ENCODE measurements at places on chromosomes 16 and 17.

DNA sequence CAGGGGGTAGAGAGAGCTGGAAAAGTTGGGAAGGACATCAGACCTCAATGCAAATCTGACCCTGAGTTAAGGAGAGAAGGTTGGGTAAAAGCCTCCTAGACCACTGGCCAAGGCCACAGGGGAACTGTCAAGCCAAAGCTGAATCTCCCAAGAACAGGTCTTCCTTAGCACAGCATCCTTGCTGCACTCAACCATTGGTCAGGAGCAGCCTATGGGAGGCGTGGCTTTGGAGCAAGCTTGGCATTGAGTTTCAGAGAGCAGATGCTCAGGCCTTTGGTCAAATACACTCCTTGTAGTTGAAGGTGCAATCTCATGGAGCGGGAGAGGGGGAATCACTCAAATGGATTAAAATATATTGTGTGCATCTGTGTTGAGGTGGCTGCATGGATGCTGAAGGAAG lies 21.8 kb downstream of the SOX9 start:
- DNase-seq = no peak
- no peaks in the 10 kb centered on the region for H3K36me3 ChIP-seq
- no peak overlapping the region for H3K4me3 ChIP-seq
- H3K4me1 ChIP-seq = peaks cover 3% of the 10 kb centered on the region
- no peaks in the 10 kb centered on the region for H3K27me3 ChIP-seq

GRCh38 chr17:57418463-57419246 lies 162.3 kb downstream of the MSI2 start:
- no peak overlapping the region for H3K27ac ChIP-seq
- H3K27me3 ChIP-seq = no peaks in the 10 kb centered on the region
- no peaks in the 10 kb centered on the region for H3K36me3 ChIP-seq
- H3K4me3 ChIP-seq = no peak overlapping the region
- DNase-seq = no peak

- H3K4me3 ChIP-seq = no peak overlapping the region
- no peak overlapping the region for H3K27ac ChIP-seq
- H3K4me1 ChIP-seq = no peaks in the 10 kb centered on the region
- H3K36me3 ChIP-seq = no peaks in the 10 kb centered on the region
Observed at GRCh38 chr16:12390074-12390605, 413.5 kb downstream of the CPPED1 start.

DNA sequence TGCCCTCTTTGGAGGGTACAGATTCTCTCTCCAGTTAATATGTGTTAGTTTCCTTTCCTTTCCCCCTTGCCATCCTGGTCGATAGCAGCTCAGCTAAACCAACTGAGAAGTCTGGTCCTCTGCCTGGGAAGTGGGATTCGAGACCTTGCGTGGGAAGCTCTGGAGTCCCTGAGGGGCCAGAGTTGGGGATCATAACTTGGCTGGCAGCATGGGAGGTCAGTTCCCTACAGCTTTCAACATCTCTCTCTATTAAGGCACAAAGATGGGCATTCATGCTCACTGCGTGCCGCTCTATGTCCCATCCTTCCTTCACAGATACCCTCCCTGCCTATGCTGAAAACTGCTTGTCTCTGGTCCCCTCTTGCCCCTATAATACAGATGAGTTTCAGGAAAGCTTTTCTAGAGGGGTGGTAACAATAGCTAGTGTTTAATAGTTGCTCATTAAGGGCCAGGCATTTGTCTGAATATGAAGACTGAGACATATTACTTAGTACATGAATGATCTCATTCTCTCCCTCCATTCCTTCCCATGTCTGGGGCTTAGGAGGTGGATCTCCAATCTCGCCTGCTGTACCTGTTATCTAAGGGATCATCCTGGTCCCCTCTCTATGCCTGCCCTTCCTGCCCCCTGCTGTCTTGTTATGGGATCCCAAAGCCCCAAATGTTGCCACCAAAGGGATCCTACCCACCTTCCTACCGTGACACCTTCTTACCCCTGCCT lies 10.8 kb downstream of the THRA start:
- H3K27me3 ChIP-seq = no peaks in the 10 kb centered on the region
- DNase-seq = no peak
- no peak overlapping the region for H3K4me3 ChIP-seq
- H3K4me1 ChIP-seq = peaks cover 47% of the 10 kb centered on the region

- no peak overlapping the region for H3K4me3 ChIP-seq
- no peaks in the 10 kb centered on the region for H3K36me3 ChIP-seq
- no peak for DNase-seq
Observed at GRCh38 chr17:71710816-71711215, 410.0 kb upstream of the SOX9 start.

DNA sequence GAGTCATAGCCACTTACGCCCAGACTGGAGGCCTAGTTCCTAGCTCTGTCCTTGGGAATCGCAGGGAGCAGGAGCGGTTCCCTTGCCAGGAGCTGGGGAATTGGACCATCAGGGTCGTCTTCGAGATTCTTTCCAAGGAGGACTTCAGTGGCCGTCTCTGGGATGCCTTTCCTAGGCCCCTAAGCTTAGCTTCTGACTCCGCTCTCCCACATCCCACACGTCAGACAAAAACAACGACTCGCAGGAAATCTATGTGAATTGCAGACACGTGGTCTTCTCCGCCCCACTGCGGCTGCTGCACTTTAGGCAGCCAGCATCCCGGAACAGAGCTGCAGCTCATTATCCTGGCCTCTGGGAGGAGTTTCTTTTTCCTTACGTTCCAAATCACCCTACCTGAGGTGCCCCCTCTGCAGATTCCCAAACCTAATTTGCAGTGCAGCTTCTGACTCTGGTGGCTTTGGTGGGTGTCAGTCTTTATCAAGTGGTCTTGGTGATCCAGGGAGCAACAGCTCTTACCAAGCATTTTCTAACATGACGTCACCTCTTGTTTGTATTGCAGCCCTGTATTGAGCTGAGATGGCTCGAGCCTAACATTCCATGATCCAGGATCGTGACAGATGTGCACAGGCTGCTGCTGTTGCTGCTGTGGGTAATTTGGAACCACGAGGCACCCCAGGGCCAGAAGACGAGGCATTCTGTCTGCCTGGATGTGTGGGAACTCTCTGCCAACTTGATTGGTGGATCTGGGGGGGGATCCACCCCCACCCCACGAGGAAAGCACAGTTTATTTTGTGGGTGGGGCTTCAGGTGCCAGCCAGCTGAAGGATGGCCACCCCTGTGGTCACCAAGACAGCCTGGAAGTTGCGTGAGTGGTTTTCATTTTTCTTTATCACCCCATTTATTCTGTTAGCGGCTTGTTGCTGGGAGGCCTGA lies 1.1 kb downstream of the KATNB1 start:
- H3K4me3 ChIP-seq = peak overlapping the region; percentile 87
- H3K27me3 ChIP-seq = no peaks in the 10 kb centered on the region
- DNase-seq = no peak
- peaks cover 4% of the 10 kb centered on the region for H3K4me1 ChIP-seq
- H3K36me3 ChIP-seq = no peaks in the 10 kb centered on the region

DNA sequence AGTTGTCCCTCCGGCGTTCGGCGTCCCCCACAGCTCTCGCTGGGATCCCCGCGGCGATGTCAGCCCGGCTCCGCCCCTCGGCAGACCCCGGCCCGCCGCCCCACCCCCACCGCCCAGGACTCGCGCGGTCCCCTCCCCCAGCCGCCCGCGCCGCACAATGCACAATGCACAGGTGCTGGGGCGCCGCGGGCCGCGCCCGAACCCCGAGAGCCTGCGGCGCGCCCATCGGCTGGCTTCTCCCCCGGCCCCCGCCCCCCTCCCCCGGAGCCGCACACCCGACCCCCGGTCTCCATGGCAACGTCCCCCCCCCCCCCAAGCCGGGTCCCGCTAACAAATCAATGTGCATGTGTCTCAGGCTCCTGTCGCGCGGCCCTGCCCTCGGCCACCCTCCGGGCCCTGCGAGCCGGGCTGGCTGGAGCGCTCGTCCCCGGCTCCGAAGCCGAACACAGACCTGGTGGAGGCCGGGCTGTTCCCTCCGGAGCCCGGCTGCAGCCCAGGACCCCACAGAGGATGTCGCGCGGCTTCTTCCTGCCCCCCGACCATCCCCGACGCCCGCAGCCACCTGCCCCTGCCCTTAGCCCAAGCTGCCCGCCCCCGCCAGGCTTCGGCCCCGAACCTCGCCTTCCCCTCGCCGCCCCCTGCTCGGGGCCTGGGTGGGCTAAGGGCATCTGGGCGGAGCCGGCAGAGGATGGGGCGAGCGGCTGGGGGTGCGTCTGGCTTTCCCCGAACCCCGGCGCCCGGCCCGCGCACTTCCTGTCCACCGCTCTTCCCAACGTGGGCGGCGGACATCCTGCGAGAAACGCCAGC lies 818 bp upstream of the CBX8 start:
- no peak overlapping the region for H3K27ac ChIP-seq
- peaks cover 42% of the 10 kb centered on the region for H3K4me1 ChIP-seq
- H3K36me3 ChIP-seq = peaks cover 12% of the 10 kb centered on the region
- H3K27me3 ChIP-seq = peaks cover 81% of the 10 kb centered on the region
- no peak for DNase-seq

GRCh38 chr17:62580947-62581346 lies 46.5 kb upstream of the MRC2 start:
- H3K4me1 ChIP-seq = no peaks in the 10 kb centered on the region
- H3K36me3 ChIP-seq = peaks cover 7% of the 10 kb centered on the region
- H3K27ac ChIP-seq = no peak overlapping the region
- no peak for DNase-seq

- H3K4me3 ChIP-seq = no peak overlapping the region
- DNase-seq = no peak
- no peaks in the 10 kb centered on the region for H3K36me3 ChIP-seq
- peaks cover 3% of the 10 kb centered on the region for H3K4me1 ChIP-seq
- no peak overlapping the region for H3K27ac ChIP-seq
Observed at GRCh38 chr17:48175692-48176470, 68.3 kb downstream of the SNX11 start.

DNA sequence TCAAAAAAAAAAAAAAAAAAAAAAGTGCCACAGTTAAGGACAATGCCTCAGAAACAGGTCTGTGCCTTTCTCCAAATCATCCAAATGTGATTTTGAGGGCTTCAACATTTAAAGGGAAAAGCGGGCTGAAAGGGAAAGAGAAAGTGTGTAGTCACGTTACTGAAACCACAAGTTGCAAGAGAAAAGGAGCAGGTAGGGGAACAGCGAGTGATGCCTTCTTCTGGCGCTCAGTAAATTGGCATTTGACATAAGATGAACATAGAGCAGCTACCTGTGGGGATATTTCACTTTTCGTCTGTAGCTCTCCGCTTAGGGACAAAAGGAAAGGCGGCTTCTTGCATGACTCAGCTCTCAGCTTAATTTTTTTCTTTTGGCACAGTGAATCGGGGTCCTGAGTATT lies 11.1 kb downstream of the CMTM2 start:
- H3K4me1 ChIP-seq = no peaks in the 10 kb centered on the region
- DNase-seq = no peak
- no peaks in the 10 kb centered on the region for H3K36me3 ChIP-seq
- H3K4me3 ChIP-seq = no peak overlapping the region

DNA sequence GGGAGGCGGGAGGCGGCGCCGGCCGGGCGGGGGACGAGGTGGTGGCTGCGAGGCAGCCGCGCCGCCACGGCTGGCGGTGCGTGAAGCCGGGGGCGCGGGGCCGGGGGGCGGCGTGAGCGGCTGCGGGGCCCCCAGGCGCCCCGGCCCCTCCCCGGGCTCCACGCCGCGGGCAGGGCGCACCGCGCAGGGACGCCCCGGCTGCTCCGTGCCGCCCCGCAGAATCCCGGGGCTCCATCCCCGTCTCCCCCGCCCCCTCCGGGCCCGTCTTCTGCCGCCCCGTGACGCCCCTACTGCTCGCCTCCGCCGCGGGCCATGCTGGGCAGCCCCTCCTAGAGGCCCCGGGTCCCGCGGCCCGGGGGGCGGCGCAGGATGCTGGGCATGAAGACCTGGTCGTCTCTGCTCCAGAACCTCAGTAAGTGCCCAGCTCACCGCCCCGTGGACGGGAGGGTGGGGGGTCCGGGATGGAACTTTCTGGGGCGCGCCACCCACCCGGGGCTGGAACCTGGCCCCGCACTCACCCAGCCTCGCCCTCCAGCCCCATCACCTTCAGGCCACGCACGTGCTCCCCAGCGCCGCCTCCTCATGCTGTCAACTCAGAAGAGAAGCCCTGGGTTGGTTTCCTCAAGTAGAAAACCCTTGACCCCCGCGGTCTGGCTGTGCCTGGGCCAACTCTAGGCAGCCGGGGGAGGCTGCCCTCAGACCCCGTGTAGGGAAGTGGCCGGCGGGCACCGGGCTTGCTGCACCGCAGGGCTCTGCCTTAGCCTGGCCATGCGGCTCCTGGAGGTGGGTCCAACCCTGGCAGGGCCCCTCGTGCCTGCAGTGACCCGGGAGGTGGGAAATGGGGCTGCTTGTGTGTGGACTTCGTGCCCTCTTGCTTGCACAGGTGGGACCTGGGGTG lies 150.2 kb upstream of the GSE1 start:
- peaks cover 26% of the 10 kb centered on the region for H3K27me3 ChIP-seq
- H3K36me3 ChIP-seq = no peaks in the 10 kb centered on the region
- no peak for DNase-seq
- peaks cover 7% of the 10 kb centered on the region for H3K4me1 ChIP-seq

- no peak overlapping the region for H3K4me3 ChIP-seq
- no peaks in the 10 kb centered on the region for H3K36me3 ChIP-seq
- no peak for DNase-seq
- H3K27me3 ChIP-seq = no peaks in the 10 kb centered on the region
- peaks cover 2% of the 10 kb centered on the region for H3K4me1 ChIP-seq
Observed at GRCh38 chr17:81164371-81165245, 699 bp upstream of the PVALEF start.

GRCh38 chr17:30476726-30477082 lies 504 bp upstream of the GOSR1 start:
- no peak overlapping the region for H3K27ac ChIP-seq
- peak overlapping the region; percentile 90 for H3K4me3 ChIP-seq
- no peaks in the 10 kb centered on the region for H3K4me1 ChIP-seq

GRCh38 chr17:13888056-13888609 lies 181.2 kb upstream of the COX10 start:
- H3K27me3 ChIP-seq = no peaks in the 10 kb centered on the region
- no peak overlapping the region for H3K4me3 ChIP-seq
- no peak overlapping the region for H3K27ac ChIP-seq
- H3K4me1 ChIP-seq = no peaks in the 10 kb centered on the region
- no peak for DNase-seq
- no peaks in the 10 kb centered on the region for H3K36me3 ChIP-seq

DNA sequence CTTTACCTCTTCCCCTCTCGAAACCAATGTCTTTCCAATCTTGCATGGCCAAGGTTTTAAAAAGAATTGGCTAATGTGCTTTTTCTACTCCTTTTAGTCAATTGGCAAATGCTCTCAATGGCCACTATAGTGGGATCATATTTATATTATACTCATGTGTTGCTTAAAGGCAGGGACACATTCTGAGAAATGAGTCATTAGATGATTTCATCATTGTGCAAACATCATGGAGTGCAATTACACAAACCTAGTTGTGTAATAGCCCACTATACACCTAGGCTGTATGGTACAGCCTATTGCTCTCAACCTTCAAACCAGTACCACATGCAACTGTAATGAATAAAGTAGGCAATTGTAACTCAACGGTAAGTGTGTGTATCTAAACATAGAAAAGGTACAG lies 180.9 kb downstream of the HS3ST3A1 start:
- H3K36me3 ChIP-seq = no peaks in the 10 kb centered on the region
- no peak overlapping the region for H3K4me3 ChIP-seq
- no peak for DNase-seq
- H3K27ac ChIP-seq = no peak overlapping the region
- H3K27me3 ChIP-seq = no peaks in the 10 kb centered on the region

GRCh38 chr17:33154869-33155455 lies 138.1 kb downstream of the ASIC2 start:
- no peak overlapping the region for H3K4me3 ChIP-seq
- 0 out of 2 replicates have a peak, but pooled peaks cover 6% of the 10 kb centered on the region for H3K4me1 ChIP-seq
- no peaks in the 10 kb centered on the region for H3K27me3 ChIP-seq
- no peak for DNase-seq
- no peak overlapping the region for H3K27ac ChIP-seq
- no peaks in the 10 kb centered on the region for H3K36me3 ChIP-seq

- no peak overlapping the region for H3K27ac ChIP-seq
- H3K36me3 ChIP-seq = no peaks in the 10 kb centered on the region
- peaks cover 11% of the 10 kb centered on the region for H3K4me1 ChIP-seq
- DNase-seq = no peak
Observed at GRCh38 chr16:1036166-1036565, 36.4 kb upstream of the SSTR5 start.

Measured in H1 (cell line).